ENCODE measurements at places on chromosomes 4 and X.

- DNase-seq = no peak
These were observed 704.9 kb upstream of the PABPC4L start for GRCh38 chr4:134906404-134907023.

DNA sequence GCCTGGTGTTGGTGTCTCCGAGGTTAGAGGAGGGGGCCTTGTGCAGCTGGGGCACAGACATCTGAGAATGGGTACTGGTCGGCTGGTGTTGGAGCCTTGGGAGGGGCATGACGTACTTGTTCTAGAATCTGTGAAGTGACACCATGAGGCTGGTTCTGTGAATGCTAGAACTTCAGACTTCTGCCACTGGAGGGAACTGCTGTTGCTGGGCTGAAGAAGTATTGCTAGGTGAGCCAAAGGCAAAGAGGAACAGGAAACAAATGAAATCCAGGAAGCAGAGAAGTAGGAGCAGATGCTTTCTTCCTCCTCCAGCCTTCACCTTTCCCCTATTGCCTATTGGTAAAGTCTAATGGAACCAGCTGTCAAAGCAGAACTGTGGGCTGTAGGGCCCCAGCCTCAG, 120.9 kb upstream of the DDIT4L start:
- no peak for DNase-seq

DNA sequence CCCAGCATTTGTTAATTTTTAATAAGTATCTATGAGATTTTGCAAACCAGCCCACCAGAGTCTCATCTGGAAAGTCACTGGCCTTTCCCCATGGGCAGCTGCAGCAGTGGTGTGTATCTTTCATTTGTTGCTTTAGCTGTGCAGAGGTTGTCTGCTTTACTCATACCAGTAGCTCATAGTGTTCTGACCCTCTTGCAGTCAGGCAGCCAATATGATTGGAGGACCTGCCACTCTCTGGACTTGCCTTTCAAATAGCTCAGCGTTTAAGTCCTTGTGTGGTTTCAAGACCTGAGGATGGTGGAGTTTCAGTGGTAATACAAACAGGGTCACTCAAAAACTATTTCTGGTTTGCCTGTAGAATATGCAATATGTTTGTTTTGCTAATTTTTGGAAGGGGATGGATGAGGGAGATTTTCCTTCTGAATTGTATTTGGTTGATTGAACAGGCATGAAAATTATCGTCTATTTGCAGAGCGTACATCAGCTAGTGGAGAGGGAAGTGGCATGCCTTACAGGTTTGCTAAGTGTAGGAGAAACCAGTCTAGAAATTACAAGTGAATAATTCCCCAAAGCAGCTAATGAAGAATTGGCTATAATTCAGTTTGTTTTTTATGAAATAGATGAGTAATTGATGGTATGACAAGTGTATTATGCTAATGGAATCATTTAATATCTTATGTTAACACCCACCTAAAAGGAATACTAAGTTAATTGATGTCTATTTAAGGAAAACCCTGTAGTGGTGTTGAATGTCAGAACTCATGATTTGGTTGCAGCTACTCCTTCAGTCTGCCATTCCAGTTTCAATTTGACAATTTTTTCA, 8.9 kb downstream of the POLA1 start:
- no peak for DNase-seq

DNA sequence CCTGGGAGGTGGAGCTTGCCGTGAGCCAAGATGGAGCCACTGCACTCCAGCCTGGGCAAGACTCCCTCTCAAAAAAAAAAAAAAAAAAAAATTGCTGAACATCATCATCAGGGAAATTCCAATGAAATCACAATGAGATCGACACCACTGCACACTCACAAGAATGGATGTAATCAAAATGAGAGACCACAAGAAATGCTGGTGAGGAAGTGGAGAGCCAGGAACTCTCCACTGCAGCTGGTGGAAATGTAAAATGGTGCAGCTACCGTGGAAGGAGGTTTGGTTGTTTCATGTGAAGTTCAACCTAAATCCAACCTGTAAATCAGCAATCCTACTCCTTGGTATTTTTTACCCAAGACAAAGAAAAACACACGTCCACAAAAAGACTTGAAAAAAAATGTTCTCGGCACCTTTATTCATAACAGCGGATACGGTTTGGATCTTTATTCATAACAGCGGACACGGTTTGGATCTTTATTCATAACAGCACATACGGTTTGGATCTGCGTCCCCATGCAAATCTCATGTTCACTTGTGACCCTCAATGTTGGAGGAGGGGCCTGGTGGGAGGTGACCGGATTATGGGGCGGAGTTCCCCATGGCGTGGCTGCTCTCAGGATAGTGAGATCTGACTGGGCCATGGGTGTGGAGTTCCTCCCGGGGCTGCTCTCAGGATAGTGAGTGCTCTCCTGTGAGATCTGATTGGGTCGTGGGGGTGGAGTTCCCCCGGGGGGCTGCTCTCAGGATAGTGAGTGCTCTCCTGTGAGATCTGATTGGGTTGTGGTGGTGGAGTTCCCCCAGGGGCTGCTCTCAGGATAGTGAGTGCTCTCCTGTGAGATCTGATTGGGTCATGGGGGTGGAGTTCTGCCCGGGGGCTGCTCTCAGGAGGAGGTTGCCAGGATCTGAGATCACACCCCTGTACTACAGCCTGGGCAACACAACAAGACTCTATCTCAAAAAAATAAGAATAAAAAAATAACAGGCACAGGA, 7.7 kb downstream of the GAK start:
- no peak for DNase-seq

GRCh38 chrX:136692271-136692670, 44.3 kb downstream of the CD40LG start:
- no peak for DNase-seq

DNA sequence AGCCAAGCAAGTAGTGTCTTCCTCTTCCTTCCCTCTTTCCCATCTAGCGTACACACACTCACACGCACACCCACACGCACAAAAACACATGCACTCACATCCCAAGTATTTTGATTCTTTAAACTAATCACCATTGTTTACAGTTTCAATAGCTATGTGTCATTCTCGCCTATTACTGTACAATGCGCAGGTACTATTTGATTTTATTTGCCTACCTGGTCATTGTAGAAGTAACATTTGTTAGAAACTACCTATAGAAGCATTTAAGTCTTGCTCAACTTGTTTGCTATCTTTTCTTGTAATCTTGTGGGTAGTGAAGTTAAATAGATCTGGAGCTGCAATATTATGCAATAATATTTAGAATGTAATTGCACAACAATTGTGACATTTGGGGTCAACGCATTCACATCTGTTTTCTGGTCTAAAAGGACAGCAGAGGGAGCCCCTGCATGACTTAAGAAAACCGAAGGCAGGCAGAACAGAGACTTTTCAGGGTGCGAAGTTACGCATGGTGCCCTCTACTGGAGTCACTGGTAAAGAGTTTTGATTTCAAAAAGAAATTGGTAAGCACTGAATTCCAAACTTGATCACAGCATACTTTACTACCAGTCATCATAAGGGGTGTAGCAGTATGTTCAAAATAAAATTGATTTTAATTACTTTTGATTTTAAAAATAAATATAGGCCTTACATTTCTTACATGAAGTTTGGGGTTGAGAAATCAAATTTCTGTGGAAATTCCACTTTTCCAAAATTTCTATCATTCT, 503.3 kb upstream of the FAM241A start:
- no peak for DNase-seq

DNA sequence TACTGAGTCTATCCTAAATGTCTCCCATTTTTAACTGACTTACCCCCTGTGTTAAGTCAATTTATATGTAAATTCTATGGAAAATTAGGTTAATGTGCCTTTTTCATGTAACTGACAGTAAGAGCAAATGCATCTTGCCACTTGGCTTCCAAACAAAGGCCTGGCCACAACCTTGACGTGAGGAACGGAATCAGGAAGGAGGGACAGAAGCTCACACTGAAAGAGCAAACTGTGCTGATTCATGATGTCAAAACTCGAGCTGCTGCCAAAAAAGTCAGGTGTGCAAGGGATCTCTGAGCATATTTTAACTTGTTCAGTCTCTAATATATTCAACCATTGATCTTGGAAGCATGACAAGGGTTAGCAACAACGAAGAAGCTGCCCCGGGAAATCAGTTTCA, 35.8 kb downstream of the GPM6A start:
- no peak for DNase-seq

DNA sequence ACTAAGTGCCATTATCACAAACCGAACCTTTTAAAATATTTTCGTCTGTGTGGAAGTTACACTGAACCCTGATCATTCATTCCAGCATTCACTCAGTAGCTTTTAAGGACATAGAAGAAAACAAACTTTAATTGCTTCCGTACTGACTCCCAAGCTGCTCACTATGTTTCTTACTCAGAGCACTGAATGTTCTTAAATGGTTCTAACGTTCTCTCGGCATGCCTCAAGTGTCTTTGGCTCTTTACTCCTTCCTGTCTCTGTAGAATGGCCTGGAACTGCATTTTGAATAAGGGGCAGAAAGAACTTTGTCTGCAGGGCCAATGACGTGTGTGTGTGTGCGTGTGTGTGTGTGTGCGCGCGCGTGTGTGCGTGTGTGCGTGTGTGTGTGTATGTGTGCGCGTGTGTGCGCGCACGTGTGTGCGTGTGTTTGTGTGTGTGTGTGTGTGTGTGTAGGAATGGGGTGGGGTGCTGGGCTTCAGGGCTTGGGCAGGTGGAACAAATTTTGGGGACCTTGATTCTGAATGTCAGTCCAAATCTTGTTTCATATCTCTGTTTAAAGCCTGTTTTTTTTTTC, 50.5 kb upstream of the PAQR3 start:
- no peak for DNase-seq

- no peak for DNase-seq
These were observed 314.1 kb upstream of the PPARGC1A start for GRCh38 chr4:24203926-24204325.

DNA sequence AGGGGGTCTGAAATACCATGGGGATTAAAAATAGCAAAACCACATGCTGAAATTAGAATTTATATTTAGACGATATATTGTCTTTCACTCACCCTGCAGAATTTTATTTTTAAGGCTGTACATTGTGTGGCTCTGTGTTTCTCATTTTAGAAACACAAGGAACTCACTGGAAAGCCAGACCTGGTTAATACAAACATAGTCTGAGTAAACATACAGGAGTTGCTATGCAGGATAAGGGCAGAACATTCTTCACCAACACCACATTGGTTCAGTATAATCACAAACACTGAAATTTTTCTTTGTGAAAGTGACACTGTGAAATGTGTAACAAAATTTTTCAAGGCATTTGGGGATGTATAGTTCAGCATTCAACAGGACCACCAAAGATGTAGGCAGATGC, 115.5 kb downstream of the ARX start:
- DNase-seq = no peak

- DNase-seq = no peak
These were observed 81.0 kb downstream of the PCDH18 start for GRCh38 chr4:137451172-137451825.

DNA sequence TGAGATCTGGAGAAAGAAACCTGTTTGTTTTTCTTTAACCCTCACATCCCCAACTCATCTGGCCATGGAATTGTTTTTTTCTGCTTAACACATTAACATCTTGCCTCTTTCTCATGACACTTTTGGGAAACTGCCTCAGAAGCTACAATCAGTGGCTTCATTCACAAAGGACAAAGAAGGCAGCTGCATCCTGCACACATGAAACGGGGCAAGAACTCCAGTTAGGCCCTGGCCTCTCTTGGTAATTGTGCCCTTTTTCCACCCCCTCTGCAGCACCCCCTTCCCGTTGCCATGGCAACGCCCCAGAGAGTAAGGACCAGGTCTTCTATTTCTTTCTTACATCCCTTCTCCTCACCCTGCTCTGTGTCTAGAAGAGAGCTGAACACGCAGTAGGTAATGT, 103.4 kb downstream of the PDGFRA start:
- no peak for DNase-seq

DNA sequence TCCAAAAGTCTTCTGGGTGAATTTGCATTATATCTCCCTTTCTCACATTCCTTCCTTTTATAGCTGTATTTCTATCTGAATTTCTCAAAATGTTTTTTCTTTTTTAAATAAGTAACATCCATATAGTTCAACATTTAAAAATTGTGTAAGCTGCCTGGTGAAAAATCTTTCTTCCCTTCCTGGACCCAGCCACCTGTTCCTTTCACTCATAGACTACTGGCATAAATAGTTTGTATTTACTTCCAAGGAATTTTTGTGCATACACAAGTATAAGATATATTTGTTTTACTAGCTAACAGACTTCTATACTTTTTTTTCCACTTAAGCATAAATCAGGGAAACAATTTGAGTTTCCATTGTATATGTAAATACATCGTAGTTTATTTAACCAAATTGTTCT, 35.7 kb downstream of the PACRGL start:
- DNase-seq = no peak

DNA sequence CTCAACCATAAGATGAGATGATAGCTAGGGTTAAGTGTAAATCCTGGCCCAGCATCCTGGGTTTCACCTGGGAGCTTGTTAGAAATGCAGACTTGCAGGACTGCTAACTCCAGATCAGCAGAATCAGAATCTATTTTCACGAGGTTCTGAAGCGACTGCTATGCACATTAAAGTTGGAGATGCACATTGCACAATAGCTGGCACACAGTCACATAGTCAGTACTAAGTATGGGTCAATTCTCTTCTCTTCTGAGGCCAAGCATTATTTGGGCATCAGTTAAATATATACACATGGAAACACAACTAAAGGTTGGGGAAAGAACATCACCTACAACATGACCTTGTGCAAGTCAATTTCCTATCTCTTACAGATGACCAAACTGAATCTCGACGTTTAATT, 155.1 kb upstream of the FGF13 start:
- DNase-seq = no peak

DNA sequence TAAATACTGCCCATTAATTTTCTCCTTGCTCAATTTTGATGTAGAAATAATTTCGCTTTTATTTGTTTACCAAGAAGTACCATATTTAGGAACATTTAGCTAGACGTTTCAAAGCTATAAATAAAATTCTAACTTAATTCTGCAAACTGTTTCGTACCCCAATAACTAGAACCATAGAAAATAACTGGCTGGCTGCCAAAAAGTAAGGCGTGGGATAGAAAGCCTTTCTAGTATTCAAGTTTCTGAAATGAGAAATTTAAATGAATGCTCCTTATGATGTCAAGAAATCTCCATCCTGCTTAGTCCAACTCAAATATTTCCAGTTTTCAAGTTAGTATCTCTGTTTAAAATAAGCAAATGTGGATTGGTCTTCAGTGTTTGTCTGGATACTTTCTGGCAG, 167.4 kb downstream of the FBXO8 start:
- DNase-seq = no peak

DNA sequence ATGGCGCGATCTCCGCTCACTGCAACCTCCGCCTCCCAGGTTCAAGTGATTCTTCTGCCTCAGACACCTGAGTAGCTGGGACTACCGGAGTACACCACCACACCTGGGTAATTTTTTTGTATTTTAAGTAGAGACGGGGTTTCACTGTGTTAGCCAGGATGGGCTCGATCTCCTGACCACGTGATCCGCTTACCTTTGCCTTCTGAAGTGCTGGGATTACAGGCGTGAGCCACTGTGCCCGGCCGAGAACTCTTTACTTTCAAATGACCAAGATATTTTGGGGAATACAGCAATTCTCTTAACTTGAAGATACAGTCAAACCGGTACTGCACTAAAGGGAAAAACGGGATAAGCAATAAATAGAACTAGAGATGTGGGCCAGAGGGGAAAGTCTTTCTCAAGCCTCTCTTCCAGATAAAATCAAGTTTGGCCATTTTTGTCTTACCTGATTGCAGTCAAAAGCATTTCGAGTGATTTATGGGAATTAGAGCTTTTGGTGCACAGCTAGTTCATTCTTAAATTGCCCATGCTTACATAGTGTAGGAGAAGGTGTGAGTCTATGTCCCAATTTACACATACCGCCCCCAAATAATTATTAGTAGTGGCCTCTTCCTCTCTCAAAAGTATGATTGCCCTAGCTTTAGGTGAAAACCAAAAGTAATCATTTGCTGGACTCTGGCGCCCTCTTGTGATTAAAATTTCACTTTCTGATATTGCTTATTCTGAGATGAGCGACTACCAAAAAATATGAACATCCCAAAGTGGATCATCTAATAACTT, 53.2 kb upstream of the ABCG2 start:
- no peak for DNase-seq

All from activated CD4-positive, alpha-beta T cell treated with anti-CD3 and anti-CD28 coated beads for 24 hours (primary cell).